GM20000 (cell line): ENCODE measurements at places on chromosomes 2 and 18.
A peak's percentile ranks its signal among the peaks of the same experiment; 100 is the strongest.

DNA sequence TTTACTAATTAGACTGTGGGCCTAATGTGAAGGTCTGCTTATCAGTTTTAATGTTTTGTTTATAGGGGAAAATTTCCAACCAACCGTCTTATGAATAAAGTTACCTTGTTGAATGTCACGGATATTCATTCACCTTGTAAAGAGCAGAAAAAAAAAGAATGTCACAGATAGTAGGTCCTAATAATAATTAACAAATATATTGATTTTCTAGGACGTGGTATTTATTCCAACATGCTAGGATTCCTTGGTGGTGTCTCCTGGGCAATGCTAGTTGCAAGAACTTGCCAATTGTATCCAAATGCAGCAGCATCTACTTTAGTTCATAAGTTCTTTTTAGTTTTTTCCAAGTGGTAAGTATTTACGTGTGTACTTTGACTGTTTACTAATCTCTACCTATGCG, 23.4 kb downstream of the PAPOLG start:
- no peak for DNase-seq

DNA sequence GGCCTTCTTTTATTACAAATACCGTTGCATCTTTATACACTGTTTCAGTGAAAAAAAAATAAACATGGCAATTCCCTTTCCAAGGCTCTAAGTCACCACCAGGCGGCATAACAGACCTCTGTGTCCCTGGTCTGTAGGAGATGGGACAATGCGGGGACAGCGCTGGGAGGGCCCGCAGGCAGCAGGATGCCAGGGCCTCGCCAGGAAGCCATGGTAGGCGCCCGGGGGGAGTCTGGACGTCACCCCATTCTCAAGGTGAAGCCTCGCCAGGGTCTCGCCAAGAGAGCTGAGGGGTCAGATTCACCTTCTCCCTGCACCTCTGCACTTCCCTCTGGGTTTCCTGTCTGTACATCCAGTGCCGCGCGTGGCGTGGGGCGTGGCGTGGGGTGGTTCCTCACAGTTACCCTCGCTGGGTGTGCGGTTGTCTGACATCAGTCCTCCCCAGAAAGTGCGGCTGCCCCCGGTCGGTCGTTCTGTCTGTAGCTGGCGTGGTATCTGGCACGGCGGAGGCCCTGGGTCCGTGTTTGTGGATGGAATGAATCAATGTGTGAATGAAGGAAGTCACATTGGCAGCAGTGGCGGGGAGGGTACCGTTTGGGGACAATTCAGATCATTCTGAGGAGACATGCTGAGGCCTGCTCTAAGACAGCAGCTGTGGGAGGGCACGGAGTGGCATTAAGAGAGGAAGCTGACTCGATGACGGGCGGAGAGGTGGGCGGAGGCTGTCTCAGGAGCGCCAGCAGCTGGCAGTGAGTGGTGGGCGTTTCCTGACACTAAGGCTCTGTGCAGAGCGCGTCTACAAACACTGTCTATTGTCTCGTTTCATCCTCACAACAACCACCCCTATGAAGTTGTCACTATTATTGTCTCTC, 46.0 kb downstream of the LRRFIP1 start:
- peak; percentile 52 for DNase-seq

GRCh38 chr2:169478339-169478738, 955 bp upstream of the BBS5 start:
- no peak for DNase-seq

- DNase-seq = no peak
These were observed 7.6 kb downstream of the PLEKHM3 start for GRCh38 chr2:208017721-208018120.

DNA sequence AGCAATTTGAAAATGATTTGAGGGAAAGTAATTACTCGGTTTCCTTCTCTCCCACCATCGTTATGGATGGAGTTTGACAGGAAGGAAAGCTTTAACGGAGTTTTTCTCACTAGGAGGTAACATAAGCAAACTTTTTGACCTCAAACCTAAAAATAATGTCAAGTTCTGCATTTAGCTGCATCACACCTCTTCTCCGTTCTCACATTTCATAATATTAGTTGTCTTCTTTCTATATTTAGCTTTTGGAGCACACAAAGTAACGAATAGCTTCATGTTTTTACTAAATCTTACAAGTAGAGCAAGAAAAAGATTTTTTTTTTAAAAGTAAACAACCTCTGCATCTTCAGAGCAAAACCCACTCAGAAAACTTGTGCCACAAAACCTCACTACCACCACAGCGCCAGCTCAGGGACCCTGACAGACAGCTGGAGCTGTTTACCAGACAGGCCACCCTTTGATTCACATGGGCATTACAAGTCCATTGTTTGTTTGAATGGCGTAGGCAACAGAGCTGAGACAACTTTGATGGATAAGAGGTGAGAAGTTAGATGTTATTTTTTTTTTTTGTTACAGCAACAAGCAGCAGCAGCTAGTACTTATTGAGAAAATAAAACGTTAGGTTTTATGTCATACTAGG, 21.9 kb upstream of the ICOS start:
- DNase-seq = peak; percentile 18

- DNase-seq = no peak
These were observed 47.1 kb downstream of the CTDP1 start for GRCh38 chr18:79726721-79727120.

DNA sequence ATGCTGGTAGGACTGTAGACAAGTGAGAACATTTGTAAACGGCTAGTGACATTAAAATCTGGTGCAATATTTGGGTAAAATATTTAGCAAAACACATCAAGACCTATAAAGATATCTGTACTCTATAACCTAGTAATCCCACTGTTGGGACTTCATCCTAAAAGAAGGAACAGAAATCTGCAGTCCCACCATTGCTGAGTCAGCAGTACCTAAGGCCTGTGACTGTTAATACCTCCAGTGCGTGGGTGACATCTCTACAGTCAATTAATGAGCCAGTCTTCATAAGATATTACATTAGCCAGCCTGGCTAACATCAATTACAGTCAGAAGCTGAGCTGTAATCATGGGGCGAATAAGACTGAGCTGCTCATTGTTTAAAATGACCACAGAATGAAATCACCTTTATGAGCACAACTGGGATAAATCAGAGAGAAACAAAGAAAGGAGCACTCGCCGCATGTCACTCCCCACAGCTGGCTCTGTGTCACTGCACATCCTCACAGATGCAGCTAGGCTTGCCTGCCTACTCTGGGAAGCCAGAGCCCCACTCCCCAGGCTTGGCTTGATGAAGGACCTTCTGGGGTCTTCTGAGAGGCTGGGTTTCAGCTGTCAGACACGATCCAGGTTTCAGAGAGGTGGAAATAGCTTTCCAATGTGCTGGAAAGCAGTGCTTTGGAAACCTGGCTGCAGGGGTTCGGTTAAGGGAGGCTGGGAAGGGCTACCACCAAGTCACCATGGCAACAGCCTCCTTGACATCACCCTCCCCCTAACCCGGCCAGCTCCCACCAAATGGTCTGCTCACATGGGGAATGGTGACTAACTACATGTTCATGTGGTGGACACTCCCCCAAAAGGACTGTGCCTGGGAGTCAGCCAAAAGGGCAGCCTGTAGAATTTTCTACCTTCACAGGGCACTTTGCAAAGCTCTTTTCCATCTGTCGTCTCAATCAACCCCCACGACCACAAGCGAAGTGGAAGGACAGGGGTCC, 145.0 kb downstream of the ZBTB7C start:
- no peak for DNase-seq

DNA sequence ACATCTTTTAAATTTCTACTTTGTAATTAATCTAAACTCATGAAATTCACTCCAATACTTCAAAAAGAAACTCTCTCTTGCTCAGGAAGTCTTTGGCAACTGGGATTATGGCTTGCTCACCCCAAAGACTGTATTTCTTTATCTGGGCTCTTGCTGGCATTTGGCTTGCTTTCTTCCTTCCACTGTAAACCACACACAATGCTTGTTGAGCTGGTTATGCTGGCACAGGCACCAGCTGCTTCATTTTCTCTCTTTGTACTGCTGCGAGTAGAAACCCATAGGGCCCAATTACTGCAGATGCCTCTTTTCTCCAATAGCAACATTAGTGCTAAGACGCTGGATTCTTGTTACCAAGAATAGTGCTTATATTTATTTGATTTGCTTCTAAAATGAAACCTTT, 51.4 kb downstream of the SLC38A11 start:
- no peak for DNase-seq

GRCh38 chr2:55051026-55051866, 995 bp upstream of the RTN4 start:
- DNase-seq = no peak

GRCh38 chr2:12442476-12442847, 274.3 kb upstream of the TRIB2 start:
- DNase-seq = no peak

DNA sequence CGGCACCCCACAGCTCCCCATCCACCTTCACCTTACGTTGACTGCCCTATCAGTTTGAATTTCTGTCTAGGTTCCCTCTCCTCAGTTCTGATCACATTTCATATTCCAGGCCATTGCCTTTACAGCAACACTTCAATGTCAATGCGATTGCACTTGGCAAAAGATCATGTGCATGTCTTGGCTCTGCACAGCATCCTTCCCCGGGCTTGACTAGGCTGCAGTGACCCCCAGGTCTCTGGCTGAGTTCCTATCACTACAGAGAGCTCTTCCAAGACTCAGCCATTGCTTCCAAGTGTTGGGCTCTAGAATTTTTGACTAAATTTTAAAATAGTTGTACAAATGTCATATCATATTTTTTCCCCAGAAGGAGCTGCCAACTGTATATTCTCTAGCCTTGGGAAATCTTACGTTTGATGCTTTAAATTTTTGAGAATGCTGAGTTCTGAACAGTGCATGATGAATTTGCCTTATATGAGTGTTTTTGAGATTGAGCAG, 103.8 kb upstream of the NEDD4L start:
- no peak for DNase-seq

GRCh38 chr2:64092502-64092901, 51.7 kb downstream of the PELI1 start:
- peak; percentile 16 for DNase-seq

GRCh38 chr2:235674146-235674545, 180.3 kb downstream of the AGAP1 start:
- DNase-seq = no peak
